ENCODE measurements at places on chromosomes 5 and 9. TPM values are rescaled to one million over a fixed set of nuclear protein-coding genes. Genes with fewer than 3 reads are reported as not detected.
A peak's percentile ranks its signal among the peaks of the same experiment; 100 is the strongest.

Gene CXXC5
- total RNA-seq: 29.4 TPM

GRCh38 chr9:111037708-111038330 lies 451 bp downstream of the LPAR1 start:
- no peak for DNase-seq

Gene DNAH5
- 0.20 TPM for total RNA-seq

- DNase-seq: no peak
Observed at GRCh38 chr5:143751342-143751741, 60.6 kb upstream of the HMHB1 start.

DNA sequence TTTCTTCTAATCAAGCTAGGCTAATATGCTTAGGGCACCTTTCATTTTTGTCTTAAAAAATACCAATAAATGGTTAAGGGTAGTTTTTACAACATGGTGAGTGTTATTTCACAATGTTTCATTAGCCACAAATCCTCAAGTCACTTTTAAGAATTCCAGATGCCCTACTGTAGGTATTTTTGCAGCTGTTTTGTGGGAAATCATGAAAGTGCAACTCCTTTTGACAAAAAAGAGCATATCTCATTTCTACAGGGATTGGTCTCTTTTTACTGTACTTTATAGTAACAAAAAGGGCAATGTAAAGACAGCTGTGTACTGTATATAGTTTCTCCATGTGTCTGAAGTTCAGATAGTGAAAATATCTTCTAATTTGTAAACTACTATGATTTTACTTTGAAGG lies 28.3 kb upstream of the GAS1 start:
- no peak for DNase-seq

Gene SPATA31A6
- total RNA-seq: not detected

- DNase-seq: no peak
Observed at GRCh38 chr9:115211413-115212124, 93.6 kb upstream of the TNC start.

DNA sequence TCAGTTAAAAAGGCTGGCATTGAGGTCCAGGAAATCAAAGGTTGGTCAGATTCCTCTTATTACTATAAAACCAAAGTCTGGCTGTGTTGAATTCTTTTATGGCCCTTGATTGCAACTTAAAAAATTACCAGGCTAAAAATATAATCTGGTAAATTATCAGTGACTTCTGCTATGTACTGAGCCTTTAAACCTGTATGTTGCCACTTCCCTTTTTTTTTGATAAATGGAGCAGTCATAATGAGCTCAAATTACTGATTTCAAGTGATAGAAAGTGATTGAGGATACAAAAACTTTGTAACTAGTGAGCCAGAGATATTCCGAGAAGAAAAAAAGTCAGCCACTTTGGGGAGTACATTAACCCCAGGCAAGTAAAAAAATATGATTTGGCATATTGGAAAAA lies 100.1 kb downstream of the GIN1 start:
- DNase-seq: no peak

Gene GABRA6
- not detected for total RNA-seq

DNA sequence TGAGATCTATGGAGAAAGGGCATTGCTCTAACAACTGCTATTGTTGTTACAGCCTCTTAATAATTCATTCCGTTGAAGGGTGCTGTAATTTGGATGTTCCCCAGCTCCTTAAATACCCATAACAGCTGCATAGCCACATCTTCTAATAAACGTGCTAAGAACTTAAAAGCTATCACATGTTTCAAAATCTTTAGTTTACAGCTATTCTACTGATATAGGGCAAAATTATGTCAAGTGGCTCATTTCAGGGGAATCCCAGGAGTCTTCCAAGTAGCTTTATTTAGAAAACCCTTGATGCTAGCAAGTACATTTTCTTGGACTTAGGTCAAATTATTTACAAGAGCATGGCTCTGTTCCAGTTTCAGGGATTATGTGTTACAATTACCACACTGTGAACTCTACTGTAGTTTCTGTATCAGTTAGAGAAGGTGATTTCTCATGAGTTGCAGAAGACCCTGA lies 990.4 kb upstream of the ACO1 start:
- peak; percentile 27 for DNase-seq

All from skin of body (tissue), 3 donors.